Activated CD4-positive, CD25-positive, alpha-beta regulatory T cell (primary cell): ENCODE measurements at places on chromosomes 11 and 22.

- no peak for DNase-seq
Observed at GRCh38 chr22:42314709-42315391, 44.4 kb upstream of the TCF20 start.

- DNase-seq = no peak
Observed at GRCh38 chr11:67253872-67254624, 12.2 kb upstream of the GRK2 start.

- no peak for DNase-seq
Observed at GRCh38 chr11:111520560-111520959, 6.0 kb downstream of the HOATZ start.

GRCh38 chr22:44548981-44549380 is 50.9 kb upstream of the RTL6 start:
- DNase-seq = no peak

GRCh38 chr11:72958791-72959190 is 144.6 kb downstream of the ATG16L2 start:
- DNase-seq = no peak

- DNase-seq = no peak
Observed at GRCh38 chr11:135075740-135076139, 663.7 kb upstream of the B3GAT1 start.

- no peak for DNase-seq
Observed at GRCh38 chr11:111476956-111477355, 35.2 kb downstream of the BTG4 start.
